Fibroblast of lung (primary cell): ENCODE measurements at places on chromosomes 6 and 20. TPM values are rescaled to one million over a fixed set of nuclear protein-coding genes. Genes with fewer than 3 reads are reported as not detected.

The CLDN20 gene
- total RNA-seq, result not detected in 2 replicates

The ULBP3 gene
- 6.2 and 10.2 TPM in 2 replicates for total RNA-seq

The ATP5F1E gene
- total RNA-seq, result 37.8 and 39.3 TPM in 2 replicates

The MYLK2 gene
- total RNA-seq, result under 0.01 TPM in 1 of 2 replicates, not detected in the other

The SOX4 gene
- total RNA-seq, result 38.1 and 41.9 TPM in 2 replicates

The LEMD2 gene
- 51.9 and 61.9 TPM in 2 replicates for total RNA-seq

The GSTA3 gene
- total RNA-seq, result not detected in 2 replicates

The GRM4 gene
- under 0.01 TPM in 2 replicates for total RNA-seq

The MANEA gene
- total RNA-seq, result 7.7 and 10.9 TPM in 2 replicates

The SLC24A3 gene
- total RNA-seq, result 1.8 and 4.9 TPM in 2 replicates

The PAK5 gene
- total RNA-seq, result not detected in 2 replicates

The GRM1 gene
- total RNA-seq, result under 0.01 and 0.17 TPM in 2 replicates

The POU3F2 gene
- not detected in 2 replicates for total RNA-seq

The DAAM2 gene
- 25.9 and 41.5 TPM in 2 replicates for total RNA-seq

The C6orf15 gene
- not detected in 2 replicates for total RNA-seq

The VSX1 gene
- total RNA-seq, result not detected in 2 replicates

The RAET1L gene
- total RNA-seq, result not detected in 2 replicates

The HLA-DPA1 gene
- 1.0 and 1.5 TPM in 2 replicates for total RNA-seq

The OR12D3 gene
- not detected in 2 replicates for total RNA-seq

The DACT2 gene
- not detected in 2 replicates for total RNA-seq

The AVP gene
- total RNA-seq, result not detected in 2 replicates

The GFOD1 gene
- total RNA-seq, result 15.4 and 25.3 TPM in 2 replicates

The COL21A1 gene
- 2.3 and 6.9 TPM in 2 replicates for total RNA-seq

The TNNC2 gene
- 1.3 and 1.8 TPM in 2 replicates for total RNA-seq

The SPAG4 gene
- total RNA-seq, result 6.6 and 8.5 TPM in 2 replicates

The SLC35F1 gene
- total RNA-seq, result under 0.01 and 0.17 TPM in 2 replicates

The DBNDD2 gene
- 3.9 and 4.8 TPM in 2 replicates for total RNA-seq

The PAQR8 gene
- 5.1 and 6.1 TPM in 2 replicates for total RNA-seq
